ENCODE measurements at places on chromosomes 11 and 22.
A peak's percentile ranks its signal among the peaks of the same experiment; 100 is the strongest.

GRCh38 chr22:29511126-29511862 is 31.3 kb downstream of the NEFH start:
- no peak for DNase-seq

- peak; percentile 24 for DNase-seq
Observed at GRCh38 chr22:45632791-45633515, 38.7 kb upstream of the ATXN10 start.

GRCh38 chr11:76365038-76365679 is 15.8 kb downstream of the THAP12 start:
- DNase-seq = no peak

GRCh38 chr22:25496396-25497064 is 67.9 kb upstream of the GRK3 start:
- DNase-seq = no peak

- DNase-seq = no peak
Observed at GRCh38 chr11:68735646-68736045, 15.7 kb downstream of the TESMIN start.

All from iPS-NIHi11 (cell line).